ENCODE measurements at places on chromosomes 13 and 19.

- peaks cover 10% of the 10 kb centered on the region for H3K4me1 ChIP-seq
- H3K27ac ChIP-seq: peak overlapping the region; percentile 73
- DNase-seq: peak; percentile 90
- peaks cover 58% of the 10 kb centered on the region for H3K36me3 ChIP-seq
- H3K4me3 ChIP-seq: peak overlapping the region; percentile 77
- H3K27me3 ChIP-seq: no peaks in the 10 kb centered on the region
These were observed 519 bp downstream of the PTBP1 start for GRCh38 chr19:797528-798414.

GRCh38 chr19:48186541-48186991 lies 16.1 kb downstream of the ZSWIM9 start:
- no peaks in the 10 kb centered on the region for H3K27me3 ChIP-seq
- no peak overlapping the region for H3K4me3 ChIP-seq
- H3K27ac ChIP-seq: no peak overlapping the region
- H3K4me1 ChIP-seq: no peaks in the 10 kb centered on the region
- H3K36me3 ChIP-seq: peaks cover 19% of the 10 kb centered on the region
- DNase-seq: no peak

GRCh38 chr19:38744298-38744681 lies at the start of gene CAPN12:
Gene CAPN12 (minus strand): TSS chr19:38744474. CDS start chr19:38744165, 309 bp downstream.
- H3K27me3 ChIP-seq: no peaks in the 10 kb centered on the region
- H3K4me1 ChIP-seq: peaks cover 7% of the 10 kb centered on the region
- DNase-seq: no peak
- peaks cover 33% of the 10 kb centered on the region for H3K36me3 ChIP-seq
- no peak within 1 kb of the TSS for H3K4me3 ChIP-seq

GRCh38 chr13:105445796-105446195 lies 1089.7 kb downstream of the EFNB2 start:
- no peaks in the 10 kb centered on the region for H3K27me3 ChIP-seq
- DNase-seq: no peak
- no peak overlapping the region for H3K4me3 ChIP-seq
- H3K36me3 ChIP-seq: no peaks in the 10 kb centered on the region
- H3K27ac ChIP-seq: peak overlapping the region; percentile 36
- H3K4me1 ChIP-seq: peaks cover 8% of the 10 kb centered on the region

- no peaks in the 10 kb centered on the region for H3K36me3 ChIP-seq
- peaks cover 10% of the 10 kb centered on the region for H3K4me1 ChIP-seq
- no peak for DNase-seq
- H3K4me3 ChIP-seq: no peak overlapping the region
- no peaks in the 10 kb centered on the region for H3K27me3 ChIP-seq
These were observed 200.9 kb upstream of the TMTC4 start for GRCh38 chr13:100875392-100876043.

DNA sequence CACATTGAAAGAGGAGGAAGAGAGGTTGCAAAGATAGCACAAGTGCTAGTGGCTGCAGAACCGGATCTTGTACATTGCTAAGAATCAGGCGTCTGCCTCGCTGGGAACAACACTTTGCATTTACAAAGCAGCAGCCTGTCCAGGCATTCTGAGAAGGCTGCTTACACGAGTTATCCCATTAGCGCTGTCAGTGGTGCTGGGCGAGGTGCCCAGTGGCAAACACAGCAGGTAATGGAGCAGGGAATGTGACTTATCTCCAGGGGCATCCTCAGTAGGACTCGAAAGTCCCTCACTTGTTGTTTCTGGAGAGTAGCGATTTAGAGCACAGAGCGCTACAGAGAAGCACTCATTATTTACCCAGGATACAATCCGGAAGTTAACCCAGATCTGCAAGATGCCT lies 209.6 kb downstream of the OLFM4 start:
- H3K36me3 ChIP-seq: no peaks in the 10 kb centered on the region
- H3K27ac ChIP-seq: no peak overlapping the region
- DNase-seq: no peak
- H3K4me1 ChIP-seq: no peaks in the 10 kb centered on the region

- H3K27me3 ChIP-seq: no peaks in the 10 kb centered on the region
- H3K4me3 ChIP-seq: no peak overlapping the region
- H3K36me3 ChIP-seq: no peaks in the 10 kb centered on the region
- no peaks in the 10 kb centered on the region for H3K4me1 ChIP-seq
- no peak overlapping the region for H3K27ac ChIP-seq
These were observed 164.6 kb upstream of the TSHZ3 start for GRCh38 chr19:31513841-31514240.

DNA sequence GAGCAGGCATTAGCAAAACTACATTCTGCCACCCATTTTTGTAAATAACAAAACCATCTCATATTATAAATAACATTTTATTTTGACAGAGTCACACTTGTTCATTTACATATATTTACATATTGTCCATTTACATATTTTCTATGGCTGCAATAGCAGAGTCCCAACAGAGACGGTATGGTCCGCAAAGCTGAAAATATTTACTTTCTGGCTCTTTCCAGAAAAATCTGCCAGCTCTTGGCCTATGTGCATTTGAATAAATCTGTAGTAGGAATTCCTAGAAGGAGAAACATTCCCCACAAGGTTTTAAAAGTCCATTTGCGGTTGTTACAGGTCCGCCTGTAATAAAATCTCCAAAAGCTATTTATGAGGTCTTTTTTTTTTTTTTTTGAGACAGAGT lies 5.7 kb upstream of the TSPAN16 start:
- no peak overlapping the region for H3K4me3 ChIP-seq
- H3K4me1 ChIP-seq: peaks cover 9% of the 10 kb centered on the region
- DNase-seq: no peak
- H3K27ac ChIP-seq: no peak overlapping the region

DNA sequence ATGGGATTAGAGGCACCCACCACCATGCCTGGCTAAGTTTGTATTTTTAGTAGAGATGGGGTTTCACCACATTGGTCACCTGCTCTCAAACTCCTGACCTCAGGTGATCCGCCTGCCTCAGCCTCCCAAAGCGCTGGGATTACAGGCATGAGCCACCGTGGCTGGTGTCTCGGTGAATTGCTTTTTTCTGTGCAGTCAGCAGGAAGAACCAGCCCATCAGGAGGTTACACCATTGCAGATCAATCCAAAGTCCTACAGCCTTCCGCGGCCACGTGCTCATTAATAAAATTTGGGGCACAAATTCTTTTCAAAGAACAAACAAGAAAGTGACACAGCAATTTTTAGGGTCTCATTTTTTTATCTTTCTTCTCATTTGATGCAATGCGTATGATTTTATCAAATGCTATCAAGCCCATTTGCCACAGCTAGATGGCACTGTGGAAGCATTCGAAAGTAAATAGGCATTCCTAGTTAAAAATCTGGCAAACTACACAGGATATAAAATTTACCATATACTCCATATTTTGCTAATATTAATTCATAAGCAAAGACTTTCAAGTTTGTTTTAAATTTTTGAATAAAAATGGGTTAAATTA lies 54.4 kb upstream of the ZNF835 start:
- no peaks in the 10 kb centered on the region for H3K4me1 ChIP-seq
- no peak overlapping the region for H3K27ac ChIP-seq
- H3K27me3 ChIP-seq: no peaks in the 10 kb centered on the region
- no peak overlapping the region for H3K4me3 ChIP-seq
- no peaks in the 10 kb centered on the region for H3K36me3 ChIP-seq

GRCh38 chr13:64276232-64276631 lies 2860.6 kb upstream of the PCDH20 start:
- H3K36me3 ChIP-seq: no peaks in the 10 kb centered on the region
- H3K27me3 ChIP-seq: no peaks in the 10 kb centered on the region
- no peak overlapping the region for H3K27ac ChIP-seq
- no peaks in the 10 kb centered on the region for H3K4me1 ChIP-seq

GRCh38 chr19:46741447-46741846 lies 4.4 kb upstream of the FKRP start:
- no peak for DNase-seq
- H3K4me1 ChIP-seq: peaks cover 37% of the 10 kb centered on the region
- no peaks in the 10 kb centered on the region for H3K27me3 ChIP-seq
- H3K36me3 ChIP-seq: peaks cover 64% of the 10 kb centered on the region
- H3K27ac ChIP-seq: no peak overlapping the region

DNA sequence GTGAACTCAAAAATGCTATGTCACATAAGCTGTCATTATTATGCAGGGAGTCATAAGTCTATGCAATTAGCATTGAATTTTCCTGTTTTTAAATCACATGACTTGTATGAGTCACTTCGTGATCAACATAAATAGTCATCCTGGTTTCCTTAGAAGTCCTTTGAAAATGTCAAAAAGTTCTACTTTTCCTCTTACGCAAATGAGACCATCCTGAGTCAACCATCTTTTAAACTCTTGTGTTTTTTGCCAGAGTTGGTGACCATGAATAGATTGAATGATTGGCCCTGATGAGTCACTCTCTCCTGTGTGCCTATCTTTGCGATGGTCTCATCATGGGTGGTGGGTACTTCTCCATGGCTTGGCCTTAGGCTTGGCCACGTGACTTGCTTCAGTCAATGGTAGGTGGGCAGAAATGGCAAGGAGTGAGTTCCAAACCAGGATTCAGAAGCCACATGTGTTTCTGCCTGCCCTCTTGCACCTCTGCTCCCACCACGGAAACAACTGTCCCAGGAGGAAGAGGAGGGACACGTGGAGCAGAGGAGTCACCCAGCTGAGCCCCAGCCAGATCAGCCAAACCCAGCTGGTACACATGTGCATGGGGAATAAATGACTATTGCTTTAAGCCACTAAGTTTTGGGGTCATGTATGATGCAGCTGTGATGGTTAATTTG lies 123.5 kb upstream of the CACNA1A start:
- DNase-seq: no peak
- peaks cover 20% of the 10 kb centered on the region for H3K4me1 ChIP-seq
- H3K27me3 ChIP-seq: peaks cover 12% of the 10 kb centered on the region

DNA sequence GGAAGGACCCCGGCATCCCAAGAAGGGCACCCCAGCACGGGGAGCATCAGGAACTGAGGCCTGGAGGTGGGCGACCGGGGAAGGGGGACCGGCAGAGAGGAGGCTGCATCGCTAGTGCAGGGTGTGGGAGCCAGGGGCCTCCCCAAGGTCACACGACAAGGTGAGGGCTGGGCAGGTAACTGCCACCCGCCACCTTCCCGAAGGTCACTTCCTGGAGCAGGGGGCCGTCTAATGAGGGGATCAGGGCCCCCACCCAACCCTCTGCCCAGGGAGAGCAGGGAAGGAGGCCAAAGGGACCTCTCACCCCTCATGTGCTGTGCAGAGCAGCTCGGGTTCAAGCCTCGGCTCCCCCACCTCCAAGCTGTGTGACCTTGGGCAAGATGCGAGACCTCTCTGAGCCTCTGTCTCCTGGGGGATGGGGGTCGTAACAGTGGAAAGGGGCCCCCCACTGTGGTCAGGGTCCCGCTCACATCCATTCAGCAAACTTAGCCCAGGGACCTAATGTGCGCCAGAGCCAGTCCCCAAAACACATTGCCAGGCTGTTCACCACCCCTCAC lies 6.0 kb downstream of the ZBTB7A start:
- peak overlapping the region; percentile 80 for H3K27ac ChIP-seq
- H3K27me3 ChIP-seq: no peaks in the 10 kb centered on the region
- peaks cover 84% of the 10 kb centered on the region for H3K36me3 ChIP-seq
- H3K4me1 ChIP-seq: peaks cover 8% of the 10 kb centered on the region

DNA sequence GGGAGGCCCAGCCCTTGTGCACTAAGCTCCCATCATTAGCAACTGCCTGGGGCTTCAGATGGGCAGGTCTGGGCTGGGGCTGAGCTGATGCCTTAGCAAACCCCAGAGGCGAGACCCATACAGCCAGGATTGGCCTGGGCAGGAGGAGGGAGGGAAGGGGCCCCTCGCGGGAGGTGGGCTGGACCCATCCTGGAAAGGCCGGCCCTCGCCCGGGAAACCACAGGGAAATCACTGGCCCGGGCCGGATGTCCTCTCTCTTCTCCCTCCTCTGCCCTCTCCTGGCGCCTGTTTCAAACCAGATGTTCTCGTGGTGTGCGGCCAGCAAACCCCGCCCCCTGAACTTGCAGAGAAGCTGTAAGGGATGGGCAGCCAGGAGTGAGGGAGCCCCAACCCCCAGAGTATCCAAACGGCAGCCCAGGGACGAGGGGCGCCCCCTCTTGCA lies 43.1 kb downstream of the TMEM255B start:
- no peaks in the 10 kb centered on the region for H3K4me1 ChIP-seq
- H3K36me3 ChIP-seq: no peaks in the 10 kb centered on the region
- H3K27me3 ChIP-seq: no peaks in the 10 kb centered on the region
- no peak overlapping the region for H3K27ac ChIP-seq
- no peak overlapping the region for H3K4me3 ChIP-seq
- DNase-seq: no peak

- H3K4me3 ChIP-seq: no peak overlapping the region
- no peaks in the 10 kb centered on the region for H3K36me3 ChIP-seq
- H3K27me3 ChIP-seq: no peaks in the 10 kb centered on the region
- H3K4me1 ChIP-seq: no peaks in the 10 kb centered on the region
- no peak overlapping the region for H3K27ac ChIP-seq
These were observed 27.1 kb downstream of the FAM216B start for GRCh38 chr13:42808341-42808940.

DNA sequence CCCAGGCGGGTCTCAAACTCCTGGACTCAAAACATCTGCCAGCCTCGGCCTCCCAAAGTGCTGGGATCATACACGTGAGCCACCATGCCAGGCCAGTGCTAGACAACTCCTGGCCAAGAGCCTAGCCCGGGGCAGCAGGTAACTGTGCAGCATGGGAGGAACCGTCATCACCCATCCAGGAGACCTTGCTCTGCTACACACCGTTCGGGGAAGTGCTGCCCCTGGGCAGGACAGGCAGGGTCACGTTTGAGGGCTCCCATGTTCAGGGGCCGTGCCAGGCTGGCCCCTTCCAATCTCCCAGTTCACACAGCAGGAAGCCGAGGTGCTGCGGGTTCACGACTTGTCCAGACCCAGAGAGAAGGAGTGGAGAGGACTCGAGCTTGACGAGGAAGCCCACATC lies 35.1 kb downstream of the NAXD start:
- DNase-seq: no peak
- peaks cover 5% of the 10 kb centered on the region for H3K36me3 ChIP-seq
- H3K4me3 ChIP-seq: no peak overlapping the region

GRCh38 chr13:96161141-96161540 lies 71.2 kb downstream of the HS6ST3 start:
- no peak for DNase-seq
- no peak overlapping the region for H3K4me3 ChIP-seq
- H3K36me3 ChIP-seq: no peaks in the 10 kb centered on the region
- H3K27me3 ChIP-seq: peaks cover 16% of the 10 kb centered on the region
- no peaks in the 10 kb centered on the region for H3K4me1 ChIP-seq

- no peaks in the 10 kb centered on the region for H3K27me3 ChIP-seq
- no peak overlapping the region for H3K4me3 ChIP-seq
- H3K4me1 ChIP-seq: no peaks in the 10 kb centered on the region
- no peak for DNase-seq
- H3K36me3 ChIP-seq: no peaks in the 10 kb centered on the region
These were observed 118.1 kb downstream of the TNFRSF19 start for GRCh38 chr13:23688336-23688735.

DNA sequence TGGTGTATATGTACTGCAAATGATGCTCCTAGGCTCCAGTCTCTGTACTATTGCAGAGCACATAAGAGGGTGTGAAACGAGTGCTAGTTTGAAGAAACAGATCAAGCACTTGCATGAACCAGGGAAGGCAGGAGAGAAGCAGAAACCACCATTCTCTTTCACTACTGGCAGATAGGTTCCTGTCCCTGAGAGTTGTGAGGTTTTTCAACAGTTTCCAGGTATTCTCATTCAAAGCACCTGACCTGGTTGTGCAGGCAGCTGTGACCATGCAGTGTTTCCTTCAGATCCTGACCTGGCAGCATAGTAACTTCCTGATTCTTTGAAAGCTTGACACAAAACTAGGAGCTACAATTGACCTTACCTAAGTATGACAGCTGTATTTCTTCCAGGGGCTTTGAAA lies 164.9 kb downstream of the UFM1 start:
- no peaks in the 10 kb centered on the region for H3K27me3 ChIP-seq
- H3K4me3 ChIP-seq: no peak overlapping the region
- H3K36me3 ChIP-seq: no peaks in the 10 kb centered on the region
- no peak for DNase-seq

Data from Calu3 (cell line).